ENCODE measurements at places on chromosomes 7 and 10.

DNA sequence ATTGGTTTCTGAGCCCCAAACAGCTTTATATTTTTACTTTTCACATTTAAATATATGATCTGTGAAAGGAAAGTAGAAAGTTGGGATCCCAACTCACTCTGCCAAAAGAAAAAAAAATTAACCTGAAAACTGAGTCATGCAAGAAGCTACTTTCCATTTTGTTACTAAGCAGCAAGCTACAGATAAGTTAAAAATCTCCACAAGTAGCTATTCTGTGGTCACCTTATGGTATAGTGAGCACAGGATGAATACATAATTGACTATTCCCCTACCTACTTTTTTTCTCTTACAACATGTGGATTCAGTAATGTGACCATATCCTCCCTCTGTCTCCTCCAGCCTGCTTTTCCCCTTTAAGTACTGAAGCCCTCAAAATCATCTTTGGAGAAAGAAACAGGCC is 30.3 kb upstream of the CREB3L2 start:
- no peak for DNase-seq

DNA sequence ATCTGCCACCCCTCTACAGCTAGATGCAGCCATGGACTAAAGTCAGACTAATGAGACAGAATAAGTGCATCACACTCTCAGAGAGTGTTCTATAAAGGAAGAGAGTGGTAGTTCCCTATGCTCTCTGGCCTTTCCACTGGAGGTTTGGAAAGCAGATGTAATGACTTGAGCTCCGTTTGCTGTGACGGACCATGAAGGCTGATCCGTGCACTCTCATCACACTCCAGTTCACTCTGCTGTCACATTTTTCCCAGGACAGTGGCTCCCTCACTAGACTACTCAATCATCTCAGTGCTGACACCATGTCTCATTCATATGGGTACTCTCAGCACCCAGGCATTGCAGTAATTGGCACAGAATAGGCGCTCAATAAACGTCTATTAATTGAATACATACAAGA is 20.4 kb downstream of the TRDMT1 start:
- no peak for DNase-seq

DNA sequence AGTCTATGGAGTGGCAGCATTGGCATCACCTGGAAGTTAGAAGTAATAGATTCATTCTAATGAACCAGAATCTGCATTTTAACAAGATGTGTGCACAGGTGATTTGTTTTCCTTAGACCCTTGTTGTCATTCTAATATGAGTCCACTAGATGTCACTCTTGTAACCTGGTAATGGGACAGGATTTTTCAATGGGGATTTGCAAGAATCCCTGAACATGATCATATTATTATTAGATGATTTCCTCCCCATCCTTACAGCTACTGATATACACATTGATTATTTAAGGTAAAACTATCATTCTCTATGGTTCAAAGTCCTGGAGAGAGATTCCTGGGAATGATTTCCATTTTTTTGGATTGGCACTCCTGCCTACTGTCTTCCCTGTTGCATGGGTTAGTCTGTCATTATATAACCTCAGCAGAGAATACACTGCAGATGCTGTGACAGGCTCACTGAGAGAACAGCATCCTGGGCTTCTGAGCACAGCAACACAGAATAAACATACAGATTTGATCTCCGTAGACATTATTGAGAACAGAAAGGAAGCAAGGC is 194.9 kb downstream of the SUGCT start:
- DNase-seq, result no peak

DNA sequence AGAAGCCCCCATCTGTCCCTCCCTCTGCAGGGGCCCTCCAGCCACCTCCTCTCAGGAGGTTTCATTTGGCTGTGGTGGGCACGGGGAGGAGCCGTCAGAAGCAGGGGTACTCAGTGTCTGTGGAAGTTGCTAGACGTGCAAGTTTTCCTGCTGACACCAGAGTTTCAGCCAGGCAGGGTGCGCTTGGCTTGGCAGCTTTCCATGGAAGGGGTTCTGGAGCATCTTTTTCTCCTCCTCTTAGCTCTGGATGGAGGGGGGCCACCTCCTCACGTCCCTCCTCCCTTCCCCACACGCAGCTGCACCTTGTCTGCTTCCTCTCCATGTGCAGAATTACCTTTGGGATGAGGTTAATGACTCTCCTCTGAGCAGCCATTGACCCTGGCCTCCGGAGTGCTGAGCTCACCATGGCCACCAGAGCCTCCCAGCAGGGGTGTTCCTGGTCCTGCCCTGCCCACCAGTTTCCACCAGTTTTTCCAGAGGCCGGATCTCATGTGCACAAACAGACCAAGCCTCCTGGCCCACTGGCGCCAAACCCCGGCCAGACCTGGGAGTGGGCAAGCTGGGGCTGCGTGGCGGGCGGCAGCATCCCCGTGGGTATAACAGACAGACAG is 579.8 kb upstream of the FOXK1 start:
- no peak for DNase-seq

DNA sequence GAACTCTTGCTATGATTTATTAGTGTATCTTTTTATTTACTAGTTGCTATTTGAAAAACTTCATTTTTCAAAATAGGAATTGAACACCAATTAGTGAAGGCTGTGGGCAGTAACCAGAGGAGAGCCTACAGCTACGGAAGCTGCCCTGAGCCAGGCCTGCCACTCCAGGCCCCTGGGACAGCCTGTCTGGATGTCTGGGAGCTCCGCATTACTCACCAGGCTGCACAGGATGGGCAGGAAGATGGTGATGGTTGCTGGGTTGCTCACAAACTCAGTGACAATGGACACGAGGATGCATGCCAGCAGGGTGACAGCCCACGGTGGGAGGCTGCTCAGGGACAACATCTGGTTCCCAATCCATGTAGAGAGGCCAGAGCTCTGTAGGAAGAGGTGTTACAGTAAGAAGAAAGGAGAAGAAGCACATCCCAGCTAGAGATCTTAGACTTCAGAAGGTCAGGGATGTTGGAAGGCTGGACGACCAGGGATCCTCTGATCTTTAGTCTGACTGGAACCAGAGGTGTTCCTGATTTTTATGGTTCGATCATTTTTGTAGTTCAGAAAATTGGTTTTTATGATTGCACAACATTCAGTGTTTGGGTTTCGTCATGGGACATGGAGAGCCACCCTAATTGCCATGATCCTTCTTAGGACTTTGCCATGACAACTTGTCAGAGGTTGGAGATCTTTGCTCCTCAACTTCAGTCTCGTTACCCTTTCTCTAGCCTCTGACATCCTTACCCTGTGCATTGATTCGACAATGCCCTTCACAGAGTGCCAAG is 23.2 kb downstream of the STMP1 start:
- no peak for DNase-seq

GRCh38 chr7:120806669-120807068 is 51.3 kb downstream of the TSPAN12 start:
- no peak for DNase-seq

DNA sequence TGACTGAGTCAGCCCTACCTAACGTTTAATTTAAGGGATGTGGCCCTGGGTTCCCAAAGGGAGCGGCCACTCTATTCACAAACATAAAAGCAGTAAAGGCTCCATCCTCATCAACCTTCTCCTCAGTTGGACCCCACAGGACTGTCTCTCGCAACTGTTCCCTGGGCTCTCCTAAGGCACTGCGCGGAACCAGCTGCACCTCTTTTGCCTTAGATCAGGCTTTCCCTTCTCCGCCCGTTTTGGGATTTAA is 689 bp upstream of the GTPBP4 start:
- no peak for DNase-seq

- peak; percentile 65 for DNase-seq
Observed at GRCh38 chr7:39589323-39590111, 23.3 kb downstream of the YAE1 start.

DNA sequence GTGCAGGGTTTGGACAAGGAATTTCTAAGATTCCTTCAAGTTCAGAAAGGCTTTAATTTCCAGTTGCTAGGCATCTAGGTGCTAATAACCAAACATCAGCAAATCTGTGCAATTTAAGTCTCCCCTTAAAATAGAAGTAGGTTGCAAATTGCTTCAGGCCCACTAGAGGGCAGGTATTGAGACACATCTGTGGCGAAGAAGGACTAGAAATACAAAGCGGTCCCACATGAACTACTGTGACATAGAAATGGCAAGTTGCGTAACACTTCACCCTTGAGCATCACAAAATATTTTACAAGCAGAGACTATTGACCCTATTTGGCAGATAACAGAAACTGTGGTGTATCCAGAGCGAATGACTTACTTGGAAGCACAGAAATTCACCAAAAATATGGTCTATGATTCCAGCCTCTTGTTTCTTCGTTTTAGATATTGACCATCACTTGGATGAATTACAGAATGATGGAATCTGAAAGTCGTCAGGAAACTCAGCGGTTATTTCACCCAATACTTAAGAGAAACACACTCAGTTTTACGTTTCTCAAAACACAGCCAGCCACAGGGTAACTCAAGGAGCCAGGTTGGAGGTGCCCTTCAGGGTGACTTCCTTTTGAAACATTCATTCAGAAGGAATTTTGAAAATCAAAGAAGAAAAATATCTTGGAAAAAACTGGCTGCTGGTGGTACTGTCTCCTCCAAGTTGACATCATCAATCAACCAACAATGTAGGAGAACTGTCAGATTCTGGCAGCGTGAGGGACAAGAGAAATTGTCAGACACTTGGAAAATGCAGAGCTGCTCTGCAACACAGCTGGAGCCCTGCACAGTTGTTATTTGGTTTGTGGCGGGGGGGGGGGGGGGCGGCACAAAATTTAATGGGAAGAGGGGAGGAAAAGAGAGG is 256.3 kb upstream of the MINDY3 start:
- no peak for DNase-seq

DNA sequence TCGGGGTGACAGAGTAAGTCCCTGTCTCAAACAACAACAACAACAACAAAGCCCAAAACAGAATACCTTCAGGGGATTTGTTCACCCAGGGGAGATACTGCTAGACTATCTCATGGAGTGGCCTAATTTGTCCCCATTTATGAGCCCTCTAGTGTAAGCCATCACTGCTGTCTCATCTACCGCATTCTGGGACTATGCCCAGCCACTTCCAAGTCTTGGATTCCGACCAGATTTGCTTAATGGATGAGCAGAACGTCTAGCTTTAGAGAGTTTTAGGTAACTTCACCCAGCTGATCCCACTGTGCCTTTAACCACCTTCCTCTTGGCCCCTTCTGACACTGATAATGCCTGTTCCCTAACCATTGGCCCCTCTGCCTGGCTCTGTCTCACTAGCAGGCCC is 47.1 kb downstream of the PAPSS2 start:
- no peak for DNase-seq

- no peak for DNase-seq
Observed at GRCh38 chr10:133124357-133125211, 35.4 kb upstream of the KNDC1 start.

- DNase-seq, result no peak
Observed at GRCh38 chr10:61608255-61609033, 54.3 kb upstream of the CABCOCO1 start.

DNA sequence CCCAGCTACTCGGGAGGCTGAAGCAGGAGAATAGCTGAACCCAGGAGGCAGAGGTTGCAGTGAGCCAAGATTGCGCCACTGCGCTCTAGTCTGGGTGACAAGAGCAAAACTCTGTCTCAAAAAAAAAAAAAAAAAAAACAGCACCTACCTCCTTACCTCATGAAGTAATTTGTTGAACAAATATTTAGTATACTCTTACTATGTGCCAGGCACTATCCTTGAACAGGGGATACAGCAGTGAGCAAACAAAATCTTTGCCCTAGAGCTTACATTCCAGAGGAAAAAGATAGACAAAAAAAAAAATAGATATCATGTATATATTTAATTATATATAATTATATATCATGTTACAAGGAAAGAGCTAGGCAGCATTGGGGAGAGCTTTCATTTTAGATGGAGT is 36.4 kb upstream of the HERPUD2 start:
- no peak for DNase-seq

- no peak for DNase-seq
Observed at GRCh38 chr10:63219749-63220148, 86.6 kb downstream of the NRBF2 start.

DNA sequence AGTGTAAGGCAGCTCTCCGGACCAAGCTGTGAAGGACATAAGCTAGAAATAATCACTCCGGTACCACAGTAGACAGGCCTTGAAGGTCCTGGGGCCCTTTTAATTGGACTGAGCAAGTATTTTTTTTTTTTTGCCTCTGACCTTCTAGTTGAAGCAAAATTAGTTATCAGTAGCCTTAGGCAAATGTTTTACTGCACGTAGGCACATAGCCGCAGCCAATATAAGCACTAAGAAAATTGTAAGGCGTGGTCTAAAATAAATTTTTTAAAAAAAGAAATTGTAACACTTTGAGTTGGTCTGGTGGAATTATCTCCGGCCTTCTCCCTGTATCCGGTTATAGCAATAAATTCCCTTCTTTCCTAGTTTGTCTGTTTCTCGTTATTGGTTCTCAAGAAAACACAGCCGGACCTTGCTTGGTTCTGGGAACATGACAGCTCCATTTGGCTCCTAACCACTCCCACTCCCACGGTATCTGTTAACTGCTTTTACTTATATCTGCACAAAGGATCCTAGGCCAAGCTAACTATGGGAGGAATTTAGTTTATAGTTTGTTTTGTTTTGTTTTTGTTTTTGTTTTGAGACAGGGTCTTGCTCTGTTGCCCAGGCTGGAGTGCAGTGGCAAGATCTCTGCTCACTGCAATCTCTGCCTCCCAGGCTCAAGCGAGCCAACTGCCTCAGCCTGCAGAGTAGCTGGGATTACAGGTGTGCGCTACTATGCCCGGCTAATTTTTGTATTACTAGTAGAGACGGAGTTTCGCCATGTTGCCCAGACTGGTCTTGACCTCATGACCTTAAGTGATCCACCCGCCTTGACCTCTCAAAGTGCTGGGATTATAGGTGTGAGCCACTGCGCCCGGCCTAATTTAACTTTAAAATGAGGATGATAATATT is 124.4 kb upstream of the KIF5B start:
- DNase-seq, result no peak

DNA sequence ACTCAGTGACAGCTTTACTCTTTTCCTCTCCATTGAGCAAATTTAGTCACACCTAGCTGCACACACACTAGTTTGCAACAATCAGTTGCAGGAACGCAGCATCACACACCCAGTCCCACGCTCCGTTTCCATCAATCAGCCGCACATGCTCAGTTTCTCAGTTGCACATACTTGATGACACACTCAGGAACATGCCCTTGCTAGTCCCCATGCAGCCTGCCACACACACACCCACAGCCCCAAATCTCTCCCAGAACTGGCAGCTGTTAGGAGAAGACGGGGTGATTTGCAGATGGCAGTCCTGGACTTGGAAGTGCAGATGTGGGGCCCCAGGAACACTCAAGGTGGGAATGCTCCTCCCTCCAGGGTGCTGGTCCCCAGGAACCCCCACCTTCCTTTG is 7.7 kb downstream of the LBX1 start:
- DNase-seq, result no peak

DNA sequence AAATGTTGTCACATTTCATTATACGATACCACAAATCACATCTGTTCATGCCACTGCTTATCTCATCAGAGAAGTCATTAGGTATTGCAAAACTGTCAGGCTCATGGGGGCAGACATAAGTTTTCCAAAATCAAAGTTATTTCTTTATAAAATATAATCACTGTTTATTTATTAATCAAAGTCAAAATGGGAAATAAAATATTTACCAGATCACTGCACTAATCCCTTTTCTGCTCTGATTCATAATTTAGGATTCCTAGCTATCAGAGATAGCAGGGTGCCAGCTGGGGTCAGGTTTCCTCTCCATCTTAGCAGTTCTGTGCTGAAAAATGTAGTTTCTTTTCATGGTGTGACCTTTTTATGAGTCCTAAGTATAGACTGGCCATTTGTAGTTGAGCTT is 117.7 kb upstream of the LANCL2 start:
- no peak for DNase-seq

- no peak for DNase-seq
Observed at GRCh38 chr7:36911788-36912187, 187.5 kb upstream of the AOAH start.

GRCh38 chr7:13603661-13604060 is 385.8 kb downstream of the ETV1 start:
- no peak for DNase-seq

- no peak for DNase-seq
Observed at GRCh38 chr7:48734695-48735406, 189.5 kb upstream of the CDC14C start.

All from activated T-helper 2 cell treated with anti-CD3 and anti-CD28 coated beads, Interferon-gamma antibody, Interleukin-2, Interleukin-4, amounts not matched to agents 10 μg/mL and 5 μg/mL and 100 μg/mL, durations not matched to agents 14 hours and 24 hours and 36 hours (primary cell).